ENCODE measurements at places on chromosomes 1 and 21.

GRCh38 chr1:66542314-66542713 lies 8.4 kb downstream of the SGIP1 start:
- no peak for DNase-seq

- peak; percentile 10 for DNase-seq
Observed at GRCh38 chr1:232457595-232457994, 172.3 kb downstream of the SIPA1L2 start.

DNA sequence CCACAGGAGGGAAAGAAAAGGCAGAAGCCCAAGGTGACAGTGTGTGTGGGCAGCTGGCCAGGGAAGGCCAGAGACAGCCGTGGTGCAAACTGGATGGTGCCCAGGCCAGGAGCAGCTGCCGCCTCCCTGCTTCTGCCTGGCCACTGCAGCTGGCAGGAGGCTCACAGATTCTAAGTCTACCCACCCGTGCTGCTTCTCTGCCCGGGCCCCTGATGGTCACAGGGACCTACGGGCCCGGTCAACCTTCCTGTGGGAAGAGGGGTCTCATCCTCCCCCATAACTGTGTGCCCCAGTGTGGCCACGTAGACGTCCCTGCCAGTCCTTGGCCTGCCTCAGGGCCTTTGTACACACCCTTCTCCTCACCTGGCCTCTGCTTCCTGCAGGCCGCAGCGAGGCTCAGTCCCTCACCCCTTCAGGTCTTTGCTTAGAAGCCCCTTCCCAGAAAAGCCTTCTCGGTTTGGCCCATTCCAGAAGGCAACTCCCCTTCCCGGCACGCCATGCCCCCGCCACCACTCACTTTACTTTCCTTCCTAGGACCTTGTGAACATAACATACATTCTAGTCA lies 192.6 kb upstream of the AJAP1 start:
- DNase-seq = no peak

- DNase-seq = no peak
Observed at GRCh38 chr1:225851805-225852204, 30.4 kb downstream of the TMEM63A start.

DNA sequence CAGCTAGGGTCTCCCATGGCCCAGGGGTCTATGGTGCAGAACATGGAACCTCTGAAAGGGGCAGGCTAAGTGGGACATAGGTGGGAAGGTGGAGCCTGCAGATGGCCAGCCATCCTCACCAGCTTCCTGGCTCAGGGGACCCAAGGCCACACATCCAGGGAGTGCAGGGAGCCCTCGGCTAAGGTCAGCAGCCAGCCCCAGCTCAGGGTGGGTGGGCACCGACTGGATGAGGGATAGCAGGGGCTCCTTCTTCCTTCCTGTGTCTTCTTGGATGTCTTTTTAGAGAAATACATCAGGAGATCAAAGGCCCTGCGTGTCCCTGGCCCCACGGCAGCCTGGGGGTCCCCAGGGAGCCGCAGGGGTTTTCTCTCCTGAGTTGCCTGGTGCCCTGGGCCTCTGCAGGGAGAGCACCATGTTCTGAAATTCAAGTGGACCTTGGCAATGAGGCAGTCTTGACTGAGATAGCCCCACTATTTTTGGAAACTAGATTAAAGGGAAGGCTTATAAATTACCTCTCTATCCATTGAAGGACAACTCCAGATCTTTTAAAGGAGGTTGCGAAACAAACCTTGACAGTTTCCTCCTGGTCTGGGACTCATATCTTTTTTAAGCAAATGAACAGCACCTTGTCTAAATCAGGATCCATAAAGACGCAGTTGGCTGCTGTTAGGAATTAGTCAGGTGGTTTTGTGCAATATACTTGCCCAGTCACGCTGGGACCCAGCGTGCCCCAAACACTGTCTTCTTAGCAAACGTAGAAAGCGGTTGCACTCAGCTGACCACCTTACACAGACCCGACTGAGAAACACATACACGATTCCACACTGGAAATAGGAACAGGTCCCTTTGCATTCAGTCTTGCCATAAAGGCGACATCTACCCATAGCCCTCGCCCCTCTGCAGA lies 242.3 kb downstream of the TOMM20 start:
- no peak for DNase-seq

- DNase-seq = no peak
Observed at GRCh38 chr21:27372381-27372780, 405.5 kb upstream of the ADAMTS5 start.

- DNase-seq = no peak
Observed at GRCh38 chr1:22805672-22806038, 95.0 kb downstream of the EPHB2 start.

DNA sequence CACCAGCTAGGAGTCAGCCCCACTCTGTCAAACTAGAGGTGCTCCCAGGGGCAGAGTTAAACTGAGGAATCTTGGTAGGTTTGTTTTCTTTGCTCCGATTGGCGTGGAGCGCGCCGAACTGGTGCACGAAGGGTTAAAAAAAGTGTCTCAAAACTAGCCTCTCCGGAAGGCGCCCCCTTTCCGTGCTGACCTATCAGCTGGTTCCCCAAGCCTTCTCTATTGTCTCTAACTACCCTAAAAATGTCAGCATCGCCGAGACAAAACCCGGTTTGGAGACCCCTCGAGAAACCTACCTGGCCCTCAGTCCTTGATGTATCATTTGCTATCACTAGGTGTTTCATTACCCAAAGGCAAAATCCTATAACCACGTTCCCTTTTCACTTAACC lies 2.2 kb downstream of the TGFB2 start:
- no peak for DNase-seq

Data from stimulated activated CD4-positive, alpha-beta T cell treated with anti-CD3 and anti-CD28 coated beads, Interleukin-1b, Interleukin-23, amount 100 ng/mL, for 48 hours (primary cell).